NAMALWA (cell line): ENCODE measurements at places on chromosomes 16 and 17.

DNA sequence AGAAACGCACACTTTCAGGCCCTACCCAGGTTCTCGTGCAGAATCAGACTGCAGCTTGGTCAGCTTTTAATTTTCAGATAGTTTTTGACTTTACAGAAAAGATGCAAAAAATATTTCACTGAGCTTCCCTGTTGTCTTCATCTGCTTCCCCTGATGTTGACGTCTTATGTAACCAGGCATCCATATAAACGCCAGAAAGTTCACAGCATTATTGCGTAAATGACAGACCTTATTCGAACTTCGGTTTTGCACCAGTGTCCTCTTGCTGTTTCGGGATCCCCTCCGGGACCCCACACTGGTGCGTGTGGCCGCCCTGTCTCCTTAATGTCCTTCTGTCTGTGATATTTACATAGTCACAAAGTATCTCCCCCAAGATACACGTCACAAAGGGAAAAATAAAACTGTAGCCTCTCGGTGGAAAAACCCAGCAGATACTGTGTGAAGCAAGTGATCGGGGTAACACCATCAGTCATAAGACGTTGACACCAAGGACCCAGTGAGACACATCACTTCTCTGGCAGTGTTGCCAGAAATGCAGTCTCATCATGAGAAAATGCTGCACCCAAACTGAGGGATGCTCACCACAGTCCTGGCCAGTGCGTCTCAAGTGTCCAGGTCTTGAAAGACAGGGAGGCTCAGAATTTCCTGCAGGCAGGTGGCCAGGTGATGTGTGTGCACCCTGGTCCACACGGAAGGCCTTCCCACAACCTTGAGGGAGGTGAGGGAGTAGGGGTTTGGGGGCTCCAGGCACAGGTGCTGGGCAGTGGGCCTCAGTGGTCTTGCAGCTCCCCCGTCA, 4.3 kb downstream of the BANP start:
- DNase-seq = no peak

- DNase-seq = no peak
These were observed 93.8 kb downstream of the GRIN2A start for GRCh38 chr16:10088380-10088793.

- no peak for DNase-seq
These were observed 4.7 kb downstream of the SYNRG start for GRCh38 chr17:37604556-37604955.

- DNase-seq = no peak
These were observed 49.7 kb downstream of the CYTH1 start for GRCh38 chr17:78732354-78732753.

- peak; percentile 93 for DNase-seq
These were observed 12.4 kb downstream of the ATP5PD start for GRCh38 chr17:75034236-75034908.

DNA sequence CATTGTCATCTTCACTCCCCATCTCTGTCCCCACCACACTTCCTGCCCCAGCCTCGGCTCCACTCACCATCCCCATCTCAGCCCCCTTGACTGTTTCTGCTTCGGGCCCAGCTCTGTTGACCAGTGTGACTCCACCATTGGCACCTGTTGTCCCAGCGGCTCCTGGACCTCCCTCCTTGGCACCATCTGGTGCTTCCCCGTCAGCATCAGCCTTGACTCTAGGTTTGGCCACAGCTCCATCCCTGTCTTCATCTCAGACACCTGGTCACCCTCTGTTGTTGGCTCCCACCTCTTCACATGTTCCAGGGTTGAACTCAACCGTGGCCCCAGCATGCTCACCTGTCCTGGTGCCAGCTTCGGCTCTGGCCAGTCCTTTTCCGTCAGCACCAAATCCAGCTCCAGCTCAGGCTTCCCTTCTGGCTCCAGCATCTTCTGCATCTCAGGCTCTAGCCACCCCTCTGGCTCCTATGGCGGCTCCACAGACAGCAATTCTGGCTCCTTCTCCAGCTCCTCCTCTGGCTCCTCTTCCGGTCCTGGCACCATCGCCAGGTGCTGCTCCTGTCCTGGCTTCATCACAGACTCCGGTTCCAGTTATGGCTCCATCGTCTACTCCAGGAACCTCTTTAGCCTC, 24.4 kb upstream of the PHKG2 start:
- DNase-seq = no peak

GRCh38 chr17:66177048-66177447, 14.9 kb downstream of the CEP112 start:
- DNase-seq = no peak

- no peak for DNase-seq
These were observed 36.0 kb upstream of the CCL1 start for GRCh38 chr17:34398990-34399389.

GRCh38 chr17:81031566-81032550, 3.1 kb upstream of the BAIAP2 start:
- DNase-seq = no peak

DNA sequence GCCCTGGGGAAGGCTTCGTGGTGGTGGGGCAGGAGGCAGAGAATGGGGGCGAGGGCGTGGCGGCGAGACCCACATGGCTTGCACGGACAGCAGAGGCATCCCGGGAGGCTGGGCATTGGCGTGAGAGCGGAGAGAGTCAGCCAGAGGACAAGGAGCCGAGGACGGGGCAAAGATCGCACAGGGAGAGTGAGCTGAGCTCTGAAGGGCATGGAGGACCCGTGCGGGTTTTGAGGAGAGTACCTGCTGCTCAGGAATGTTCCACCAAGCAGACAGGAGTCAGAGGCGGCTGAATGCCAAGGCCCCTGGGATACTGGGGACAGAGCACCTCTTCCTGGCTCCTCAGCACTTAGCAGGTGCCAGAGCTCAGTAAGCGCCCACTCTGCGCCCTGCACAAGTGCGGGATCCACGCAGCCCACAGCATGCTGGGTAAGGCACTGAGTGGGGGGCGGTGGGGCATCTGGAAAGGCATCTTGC, 47.8 kb downstream of the ARHGAP27 start:
- DNase-seq = no peak

- peak; percentile 74 for DNase-seq
These were observed 44.0 kb downstream of the PRAC1 start for GRCh38 chr17:48678141-48678971.

DNA sequence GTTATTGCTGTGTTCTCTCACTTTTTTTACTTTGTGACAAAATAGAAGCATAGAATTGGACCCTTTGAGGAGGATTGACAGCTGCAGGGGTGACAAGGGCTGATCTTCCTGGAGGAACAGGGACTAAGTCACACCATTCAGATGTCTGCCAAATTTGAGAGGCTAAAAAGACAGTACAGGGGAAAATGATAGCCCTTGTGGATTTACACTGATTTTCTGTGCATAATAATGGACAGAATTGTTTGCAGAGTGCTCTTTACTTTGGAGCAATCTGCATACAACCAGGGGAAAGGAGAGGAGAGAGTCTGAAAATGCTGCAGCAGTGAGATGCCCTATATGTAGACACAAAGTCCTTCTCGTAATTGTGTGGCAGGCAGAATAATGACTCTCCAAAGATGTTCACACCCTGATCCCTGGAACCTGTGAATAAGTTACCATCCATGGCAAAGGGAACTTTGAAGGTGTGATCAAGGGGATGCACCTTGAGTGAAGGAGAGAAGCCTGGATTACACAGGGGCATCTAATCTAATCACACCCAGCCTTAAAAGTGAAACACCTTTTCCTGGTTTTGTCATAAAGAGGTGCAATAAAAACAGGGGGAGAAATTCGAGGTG, 221.4 kb upstream of the CPHXL start:
- DNase-seq = no peak

DNA sequence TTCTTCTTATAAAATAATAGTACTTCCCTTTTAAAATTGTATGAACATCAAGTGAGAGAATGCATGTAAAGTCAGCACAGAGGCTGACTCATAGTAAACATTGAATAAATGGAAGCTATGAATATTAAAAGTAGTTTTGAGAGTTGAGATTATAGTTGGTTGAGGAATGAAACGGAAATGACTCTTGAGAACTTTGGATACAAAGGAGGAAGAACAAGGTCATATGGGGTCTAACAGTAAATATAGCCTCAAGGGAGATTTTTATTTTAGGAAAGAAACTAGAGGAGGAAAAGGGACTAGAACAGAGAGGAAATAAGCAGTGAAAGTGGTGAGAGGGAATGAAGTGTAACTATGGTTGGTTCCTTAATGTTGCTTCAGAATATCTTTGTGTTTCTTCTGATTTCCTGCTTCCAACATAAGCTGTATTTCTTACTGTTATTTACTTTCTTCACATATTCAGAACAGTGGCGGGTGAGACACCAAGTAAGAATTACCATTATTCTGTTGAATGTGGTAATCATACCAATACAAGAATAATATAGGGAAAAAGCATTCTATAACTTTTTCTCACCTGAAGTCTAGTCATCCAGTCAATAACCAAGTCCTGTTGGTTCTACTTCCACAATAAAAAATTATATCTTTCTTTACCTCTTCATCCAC, 165.1 kb downstream of the CHD9 start:
- DNase-seq = no peak

GRCh38 chr17:50153650-50154575, 3.4 kb upstream of the PPP1R9B start:
- DNase-seq = no peak

GRCh38 chr17:76943781-76944213, 75.6 kb downstream of the MGAT5B start:
- DNase-seq = no peak

DNA sequence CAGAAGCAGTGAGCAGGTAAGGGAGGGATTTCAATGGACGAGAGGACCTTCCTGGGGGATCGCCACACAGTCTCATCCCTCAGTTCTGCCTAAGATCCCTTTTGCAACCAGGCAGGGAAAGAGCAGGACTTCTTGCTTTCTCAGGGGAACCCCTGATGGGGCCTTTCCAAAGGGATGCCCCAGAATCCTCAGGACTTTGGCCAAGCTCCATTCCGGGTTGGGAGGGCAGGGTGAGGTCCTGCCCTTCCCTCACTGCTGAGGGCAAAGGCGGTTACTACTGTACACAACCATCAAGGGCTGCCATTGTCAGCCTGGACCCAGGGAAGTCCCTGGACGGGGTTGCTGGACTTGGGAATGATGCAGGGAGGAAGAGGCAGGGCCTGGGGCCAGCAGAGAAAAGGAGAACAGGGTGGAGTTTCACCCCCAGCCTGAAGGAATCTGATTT, 9.7 kb downstream of the PRR29 start:
- no peak for DNase-seq

GRCh38 chr17:75853433-75853832, 1.7 kb downstream of the WBP2 start:
- no peak for DNase-seq

DNA sequence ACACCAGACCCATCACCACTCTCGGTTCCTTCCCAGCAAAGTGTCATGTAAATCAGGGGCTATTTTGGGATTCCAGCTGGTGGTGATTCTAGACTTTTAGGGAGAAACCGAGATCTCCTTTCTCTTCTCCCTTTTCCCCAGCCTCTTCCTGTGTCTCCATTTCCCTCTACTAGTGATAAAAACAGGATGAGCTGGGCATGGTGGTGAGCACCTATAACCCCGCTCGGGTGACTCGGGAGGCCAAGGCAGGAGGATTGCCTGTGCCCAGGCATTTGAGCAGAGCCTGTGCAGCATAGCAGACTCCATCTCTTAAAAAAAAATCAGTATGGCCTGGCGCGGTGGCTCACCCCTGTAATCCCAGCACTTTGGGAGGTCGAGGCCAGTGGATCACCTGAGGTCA, 6.1 kb downstream of the TBX21 start:
- DNase-seq = no peak

- no peak for DNase-seq
These were observed 428.0 kb downstream of the CA10 start for GRCh38 chr17:51730303-51731050.

- DNase-seq = no peak
These were observed 9.3 kb downstream of the PGAP3 start for GRCh38 chr17:39678340-39679116.

DNA sequence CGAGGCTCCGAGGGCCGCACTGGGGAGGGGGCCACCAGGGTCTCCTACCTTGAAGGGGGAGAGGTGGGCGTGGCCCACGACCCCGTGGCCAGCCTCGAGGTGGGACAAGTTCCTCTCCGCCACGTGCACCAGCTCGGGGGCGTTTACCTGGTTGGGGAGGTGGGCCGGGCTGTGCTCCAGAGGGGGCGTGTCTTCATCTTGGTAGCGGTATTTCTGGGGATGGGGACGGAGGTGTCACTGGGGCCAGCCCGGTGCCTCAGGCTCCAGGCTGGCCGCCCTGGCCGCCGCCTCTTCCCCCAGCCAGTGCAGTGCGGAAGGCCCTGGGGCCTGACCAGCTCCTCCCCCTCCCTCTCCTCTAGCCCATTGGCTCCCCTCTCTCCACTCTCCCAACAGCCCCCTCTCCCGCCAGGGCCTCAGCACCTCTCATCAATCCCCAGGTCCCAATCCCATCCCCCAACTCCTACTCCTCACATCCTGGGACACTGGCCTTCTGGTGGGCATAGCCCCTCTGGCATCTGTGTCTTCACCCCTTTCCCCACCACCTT, 11.5 kb downstream of the DLG4 start:
- DNase-seq = no peak

- no peak for DNase-seq
These were observed 17.4 kb downstream of the ZNF276 start for GRCh38 chr16:89738538-89739317.

DNA sequence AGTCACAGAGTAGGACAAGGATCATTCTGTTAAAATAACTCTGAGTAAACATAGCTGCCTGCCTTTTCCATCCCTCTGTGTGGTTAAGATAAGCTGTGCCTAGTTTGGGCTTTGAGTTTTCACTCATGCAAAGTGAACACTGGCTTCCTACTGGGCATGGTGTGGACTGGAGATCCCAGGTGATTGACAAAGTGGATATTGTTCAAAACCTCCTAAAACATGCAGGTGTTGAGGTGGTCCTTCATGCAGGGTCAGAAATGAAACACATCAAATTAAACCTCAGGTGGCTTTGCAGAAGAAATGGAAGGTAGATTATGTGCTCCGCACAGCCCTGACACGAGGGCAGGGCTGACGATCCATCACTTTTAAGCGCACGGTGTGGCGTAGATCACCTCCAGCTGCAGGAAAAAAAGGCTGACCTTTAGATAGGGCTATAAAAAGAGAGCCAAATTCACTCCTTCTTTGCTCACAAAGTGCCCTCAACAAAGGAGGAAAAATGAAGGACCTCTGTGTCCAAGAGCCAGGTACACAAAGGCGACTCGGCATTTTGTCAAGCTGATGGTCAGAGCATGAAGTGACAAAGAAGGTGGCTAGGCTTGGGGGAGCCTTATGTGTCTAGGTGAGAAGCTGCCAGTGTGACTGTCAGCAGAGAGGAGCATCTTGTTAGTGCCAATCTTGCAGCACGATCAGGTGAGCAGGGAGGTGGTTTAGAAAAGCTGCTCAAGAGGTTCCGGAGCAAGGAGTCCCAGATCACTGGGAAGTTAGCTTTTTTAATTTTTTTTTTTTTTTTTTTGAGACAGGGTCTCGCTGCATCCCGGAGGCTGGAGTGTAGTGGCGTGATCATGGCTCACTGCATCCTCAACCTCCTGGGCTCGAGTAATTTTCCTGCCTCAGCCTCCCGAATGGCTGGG, 19.9 kb upstream of the ITPRIPL2 start:
- DNase-seq = no peak

GRCh38 chr16:75506107-75506506, 10.9 kb upstream of the CHST6 start:
- DNase-seq = no peak

- DNase-seq = no peak
These were observed 18.2 kb downstream of the ALOX15B start for GRCh38 chr17:8056976-8057625.
